Right renal pelvis (tissue), 4 donors: ENCODE measurements at places on chromosomes 13 and 19. TPM values are rescaled to one million over a fixed set of nuclear protein-coding genes. Genes with fewer than 3 reads are reported as not detected.

Gene EDNRB
- 69.1 TPM for polyA plus RNA-seq

Gene COL4A1
- 657 TPM for polyA plus RNA-seq

Gene CILP2
- polyA plus RNA-seq: 0.36 TPM

DNA sequence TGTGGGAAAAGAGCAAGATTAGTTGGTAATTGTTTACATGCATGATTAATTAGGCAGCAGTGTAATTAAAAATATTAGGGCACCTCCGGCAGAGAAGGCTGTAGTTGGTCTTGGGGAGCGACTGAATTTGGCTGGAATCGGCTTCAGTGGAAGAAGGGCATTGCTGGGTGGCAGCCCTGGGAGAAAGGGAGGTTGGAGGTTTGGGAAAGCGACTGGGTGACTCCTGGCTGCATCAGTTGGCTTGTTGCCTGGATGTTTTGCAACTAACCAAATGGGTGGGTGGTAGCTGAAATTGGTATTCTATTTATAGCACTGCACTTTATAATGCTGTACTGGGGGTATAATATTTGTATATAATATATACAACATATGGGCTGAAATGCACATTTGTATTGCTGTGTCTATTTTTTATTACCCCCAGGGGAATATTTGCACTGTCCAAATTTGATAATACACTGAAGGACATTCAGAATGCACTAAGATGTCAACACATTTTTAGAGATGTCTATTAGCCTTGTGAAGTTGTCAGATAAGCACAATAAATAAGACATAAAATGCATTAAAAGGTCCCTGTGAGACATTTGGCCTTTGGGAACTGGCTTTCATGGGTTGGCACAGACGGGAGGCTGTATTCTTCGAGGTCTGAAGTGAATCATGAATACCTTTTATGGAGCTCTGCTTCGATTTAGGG is 1.7 kb downstream of the B3GLCT start:
- DNase-seq: no peak

GRCh38 chr19:40200341-40201099 is 9.3 kb downstream of the MAP3K10 start:
- DNase-seq: no peak

GRCh38 chr13:43574605-43575004 is 212.2 kb downstream of the ENOX1 start:
- DNase-seq: no peak
